ENCODE measurements at places on chromosomes 2 and 18.

DNA sequence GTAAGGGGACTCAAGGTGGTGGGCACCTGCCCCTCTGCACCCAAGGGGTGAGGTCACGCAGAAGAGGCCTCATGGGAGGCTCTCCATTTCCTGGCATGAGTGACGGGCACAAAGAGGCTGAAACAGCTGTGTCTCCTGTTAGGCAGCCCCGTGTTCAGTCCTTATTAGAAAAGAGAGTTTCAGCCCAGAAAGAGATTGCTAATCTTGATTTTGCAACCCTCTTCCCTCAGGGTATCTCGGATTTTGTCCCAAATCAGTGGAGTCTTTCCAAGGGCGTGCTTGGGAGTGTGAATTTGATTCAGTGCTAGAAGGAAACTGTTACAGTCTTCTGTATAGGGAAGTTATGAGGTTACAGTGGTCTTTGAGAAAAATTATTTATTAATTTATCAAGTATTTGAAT is 10.4 kb downstream of the TNFRSF11A start:
- DNase-seq, result no peak

DNA sequence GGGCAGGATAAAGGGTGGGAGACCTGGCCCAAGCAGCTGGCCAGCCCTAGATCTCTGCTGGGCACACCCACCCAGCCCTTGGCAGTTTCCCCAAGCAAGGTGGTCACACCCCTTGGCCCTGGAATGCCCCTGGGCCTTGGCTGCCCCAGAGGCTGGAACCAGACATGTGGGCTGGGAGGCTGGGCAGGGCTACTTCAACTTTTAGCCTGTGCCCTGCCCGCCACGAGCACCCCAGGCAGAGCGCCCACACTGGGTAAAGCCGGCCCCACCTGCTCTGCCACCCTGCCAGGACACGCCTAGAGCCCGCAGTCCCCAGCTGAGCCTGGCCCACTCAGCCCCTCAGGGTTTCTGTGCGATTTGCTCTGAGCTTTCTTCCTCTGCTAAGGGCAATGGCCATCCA is 119.7 kb upstream of the SMAD2 start:
- no peak for DNase-seq

- DNase-seq, result no peak
These were observed 3.7 kb downstream of the HDAC4 start for GRCh38 chr2:239396881-239397681.

DNA sequence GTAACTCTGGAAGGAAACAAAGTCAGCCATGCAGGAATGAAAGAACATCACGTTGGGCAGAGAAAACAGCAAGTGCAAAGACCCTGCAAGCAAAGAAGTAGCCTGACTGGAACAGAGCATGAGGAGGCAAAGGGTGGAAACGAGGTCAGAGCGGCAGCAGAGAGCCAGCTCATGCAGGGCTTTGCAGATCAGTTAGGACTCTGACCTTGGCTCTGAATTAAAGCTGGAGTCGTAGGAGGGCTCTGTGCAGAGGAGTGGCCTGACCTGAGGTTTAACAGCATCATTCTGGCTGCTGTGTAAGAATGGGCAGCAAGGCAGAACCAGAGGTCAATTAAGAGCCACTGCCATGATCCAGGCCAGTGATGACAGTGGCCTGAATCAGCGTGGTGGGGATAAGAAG is 220.7 kb downstream of the PRKCE start:
- no peak for DNase-seq

DNA sequence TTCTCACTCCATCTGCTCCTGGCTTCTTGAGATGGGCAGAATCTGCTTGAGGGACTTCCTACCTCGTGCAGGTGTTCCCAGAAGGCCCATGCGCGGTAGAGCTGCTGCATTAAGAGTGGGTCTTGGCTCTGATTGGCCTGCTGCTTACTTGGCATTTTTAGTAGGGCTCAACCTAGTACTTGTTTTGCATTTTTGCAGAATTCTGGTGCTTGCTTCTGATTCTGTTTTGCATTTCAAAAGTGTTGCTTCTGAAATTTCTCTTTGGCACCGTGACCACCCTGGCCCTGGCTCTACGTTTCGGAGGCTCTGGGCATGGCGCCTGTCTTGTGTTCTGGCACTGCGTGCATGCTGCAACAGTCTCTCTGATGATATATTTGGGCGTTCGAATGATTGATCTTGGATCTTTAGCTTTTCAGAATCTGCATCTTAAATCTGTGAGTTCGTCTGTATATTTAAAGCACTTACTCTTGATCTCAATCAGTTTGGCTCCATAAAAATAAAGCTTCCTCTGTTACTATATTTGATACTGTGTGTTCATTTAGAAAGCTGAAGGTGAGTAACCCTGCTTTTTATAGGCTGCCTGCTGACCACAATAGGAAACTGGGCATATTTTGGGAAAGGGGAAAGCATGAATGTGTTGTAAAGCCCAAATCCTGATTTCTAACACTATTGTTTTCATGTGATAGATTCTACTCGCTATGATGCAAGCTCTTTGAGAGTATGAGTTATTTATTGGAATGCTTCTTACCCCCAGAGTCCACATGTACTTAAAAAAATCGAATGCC is 22.2 kb downstream of the EFR3B start:
- DNase-seq, result no peak

- no peak for DNase-seq
These were observed 89.3 kb upstream of the NCKAP5 start for GRCh38 chr2:133657591-133657990.
